ENCODE measurements at places on chromosomes 16 and 17.

DNA sequence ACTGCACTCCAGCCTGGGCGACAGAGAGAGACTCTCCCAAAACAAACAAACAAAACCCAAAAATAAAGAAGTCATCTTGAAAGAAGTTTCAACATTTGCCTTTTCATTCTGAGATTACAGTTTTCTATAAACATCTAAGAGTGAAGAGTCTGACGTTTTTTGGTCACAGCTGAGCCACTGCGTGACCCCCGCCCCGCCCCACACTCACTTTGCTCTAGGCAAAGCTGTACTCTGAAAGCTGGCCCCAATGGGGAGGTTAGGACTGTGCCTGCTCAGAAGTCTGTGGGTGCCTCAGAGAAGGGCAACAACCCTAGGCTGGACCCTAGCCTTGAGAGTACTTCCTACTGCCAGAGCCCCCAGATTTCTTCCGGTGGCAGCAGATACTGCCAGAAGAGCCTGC, 19.3 kb downstream of the CYB5D2 start:
- no peak for DNase-seq

- no peak for DNase-seq
These were observed 5.0 kb upstream of the DCTPP1 start for GRCh38 chr16:30434852-30435251.

- no peak for DNase-seq
These were observed 75.6 kb downstream of the AKAP1 start for GRCh38 chr17:57160624-57161023.

GRCh38 chr16:3752984-3753383, 35.7 kb upstream of the TRAP1 start:
- no peak for DNase-seq

DNA sequence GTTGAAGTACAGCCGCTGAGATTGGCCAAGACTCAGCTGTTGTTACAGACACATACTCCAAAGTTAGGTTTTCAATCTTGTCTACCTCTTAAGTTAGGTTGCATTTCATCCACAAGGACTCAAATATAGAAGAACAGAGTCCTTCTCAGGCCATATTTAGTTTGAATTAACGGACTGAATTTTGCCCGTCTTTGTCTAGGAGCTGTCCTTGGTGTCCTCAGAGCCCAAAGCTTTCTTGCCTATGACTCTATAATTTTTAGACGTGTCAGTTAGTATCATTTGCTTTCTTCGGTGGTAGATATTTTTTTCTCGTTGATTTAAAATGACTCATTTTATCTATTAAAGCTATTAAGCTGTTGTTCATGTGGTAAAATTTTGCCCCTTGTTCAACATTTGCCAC, 403.2 kb downstream of the HS3ST3B1 start:
- no peak for DNase-seq

DNA sequence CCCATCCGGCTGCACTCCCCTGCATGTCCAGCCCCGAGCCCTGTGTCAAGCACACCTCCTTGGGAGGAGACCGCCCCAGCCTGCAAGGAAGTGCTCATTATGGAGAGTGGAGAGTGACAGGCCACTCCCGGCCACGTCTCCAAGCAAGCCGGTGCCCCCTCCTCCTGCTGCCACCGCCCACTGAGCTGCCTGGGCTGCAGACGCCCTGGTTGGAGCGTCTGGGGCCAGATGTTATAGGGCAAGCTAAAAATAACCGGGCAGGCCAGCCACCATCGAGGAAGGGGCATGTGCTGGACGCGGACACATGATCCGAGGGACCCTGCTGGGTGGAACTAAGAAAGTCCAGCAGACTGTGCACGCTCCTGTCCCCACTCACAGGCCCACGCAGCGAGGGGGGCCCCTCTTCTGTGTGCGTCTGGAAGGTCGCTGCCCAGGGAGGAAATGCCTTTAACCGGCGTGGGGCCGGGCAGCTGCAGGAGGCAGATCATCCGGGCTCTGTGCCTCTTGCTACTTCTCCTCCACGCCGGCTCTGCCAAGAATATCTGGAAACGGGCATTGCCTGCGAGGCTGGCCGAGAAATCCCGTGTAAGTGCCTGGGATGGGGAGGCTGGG, at the start of gene WFDC1:
TSS of gene WFDC1 (plus strand) at position 348 of the 612 bp plus-strand sequence. CDS start at position 442, 94 bp downstream.
- DNase-seq = no peak

DNA sequence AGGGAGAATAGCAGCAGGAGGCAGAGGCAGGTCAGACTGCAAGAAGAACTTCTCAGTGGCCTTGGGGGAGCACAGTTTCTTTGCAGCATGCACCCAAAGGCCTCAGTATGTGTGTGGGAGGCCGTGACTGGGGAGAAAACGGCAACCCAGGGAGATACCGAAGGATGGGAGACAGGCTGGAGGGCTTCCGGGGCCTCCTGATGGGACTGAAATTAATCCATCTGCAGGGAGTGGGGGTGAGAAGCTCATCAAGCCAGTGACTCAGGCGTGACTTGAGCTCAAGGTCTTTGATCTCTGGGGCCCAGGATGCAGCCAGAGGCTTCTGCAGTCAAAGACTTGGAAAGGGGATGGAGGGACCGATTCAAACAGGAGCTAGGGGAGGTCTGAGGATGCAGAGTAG, 5.1 kb upstream of the C17orf113 start:
- no peak for DNase-seq

Measured in B cell (primary cell).